ENCODE measurements at places on chromosomes 5 and 9.

DNA sequence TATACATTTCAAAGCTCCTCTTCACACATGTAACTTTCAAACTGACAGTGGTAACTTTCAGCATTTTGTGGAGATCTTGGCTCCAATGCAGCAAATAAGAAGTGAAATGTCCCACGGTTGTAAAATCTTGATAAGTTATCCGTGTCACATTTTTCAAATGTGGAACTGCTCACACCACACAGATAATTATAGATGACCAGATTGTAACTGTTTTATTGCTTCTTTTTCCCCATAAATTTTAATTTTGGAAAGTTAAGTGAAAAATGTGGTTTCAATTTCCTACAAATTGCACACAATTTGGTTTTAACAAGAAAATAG lies 347.1 kb downstream of the EBF1 start:
- no peak for DNase-seq

- DNase-seq = no peak
Observed at GRCh38 chr5:19492861-19493260, 495.1 kb downstream of the CDH18 start.

- no peak for DNase-seq
Observed at GRCh38 chr5:15938961-15939360, 240.6 kb downstream of the MARCHF11 start.

GRCh38 chr5:11384441-11385250 lies 519.6 kb downstream of the CTNND2 start:
- DNase-seq = peak; percentile 6

DNA sequence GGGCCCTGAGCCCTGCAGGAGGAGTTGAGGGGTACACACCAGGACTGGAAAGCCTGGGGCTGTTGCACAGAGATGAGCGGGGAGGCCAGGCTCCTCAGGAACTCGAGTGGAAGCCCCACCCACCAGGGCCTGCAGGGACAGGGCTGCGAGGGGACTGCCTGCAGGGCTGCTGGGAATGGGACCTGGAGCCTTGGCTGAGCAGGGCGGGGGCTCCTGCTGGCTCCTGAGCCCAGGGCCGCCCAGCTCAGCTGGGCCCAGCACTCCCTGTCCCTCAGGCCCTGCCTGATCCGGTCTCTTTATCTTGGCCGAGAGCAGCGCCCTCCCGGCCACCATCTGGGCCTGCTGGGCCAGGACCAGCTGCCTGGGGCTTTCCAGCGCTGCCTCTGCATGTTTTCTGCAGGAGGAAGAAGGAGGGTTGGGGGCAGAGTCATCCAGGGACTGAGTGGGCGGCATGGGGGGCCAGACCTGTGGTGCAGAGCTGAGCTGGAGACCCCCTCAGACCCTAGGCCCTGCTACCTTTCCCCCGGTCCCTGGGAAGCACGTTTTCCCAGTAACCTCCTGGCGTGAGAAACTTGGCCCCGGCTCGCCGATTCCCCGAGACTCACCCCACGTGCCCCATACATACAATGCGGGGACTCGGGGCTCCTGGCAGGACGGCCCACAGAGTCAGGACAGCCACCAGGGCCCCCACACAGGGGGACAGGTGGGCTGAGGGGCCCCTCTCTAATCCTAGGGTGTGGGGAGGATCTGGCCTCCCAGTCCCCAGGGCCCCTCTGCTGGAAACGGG lies 9.4 kb downstream of the LCN12 start:
- no peak for DNase-seq

- DNase-seq = no peak
Observed at GRCh38 chr5:1130218-1130946, 18.5 kb upstream of the SLC12A7 start.

DNA sequence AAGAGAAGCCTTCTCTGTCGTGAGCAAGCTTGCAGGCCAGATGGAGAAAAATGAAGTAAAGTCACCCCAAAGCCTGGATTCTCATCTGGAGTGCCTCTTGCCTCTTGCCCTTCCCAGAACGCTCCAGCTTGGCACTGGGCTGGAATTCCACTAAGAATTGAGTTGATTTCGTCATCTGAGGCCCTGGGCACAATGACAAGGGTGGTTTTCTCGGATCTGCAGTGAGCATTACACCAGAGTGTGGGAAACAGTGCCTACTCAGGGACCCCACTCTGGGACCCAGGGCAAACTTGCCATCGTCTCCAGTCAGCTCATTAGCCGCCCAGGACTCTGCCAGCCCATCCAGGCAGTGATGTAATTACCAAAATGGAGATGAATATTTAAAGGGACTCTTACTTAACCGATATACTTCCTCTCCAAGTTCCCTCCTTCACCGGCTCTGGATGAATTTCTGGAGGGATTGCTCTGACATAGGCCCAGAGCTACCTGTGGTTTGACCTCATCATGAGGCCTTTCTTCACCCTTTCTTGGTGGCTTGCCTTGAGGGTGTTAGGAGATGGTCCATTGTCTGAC lies 44.7 kb upstream of the LCP2 start:
- DNase-seq = no peak

GRCh38 chr5:143737062-143737461 lies 74.9 kb upstream of the HMHB1 start:
- DNase-seq = no peak

GRCh38 chr9:90637626-90638025 lies 5.0 kb downstream of the DIRAS2 start:
- DNase-seq = no peak

DNA sequence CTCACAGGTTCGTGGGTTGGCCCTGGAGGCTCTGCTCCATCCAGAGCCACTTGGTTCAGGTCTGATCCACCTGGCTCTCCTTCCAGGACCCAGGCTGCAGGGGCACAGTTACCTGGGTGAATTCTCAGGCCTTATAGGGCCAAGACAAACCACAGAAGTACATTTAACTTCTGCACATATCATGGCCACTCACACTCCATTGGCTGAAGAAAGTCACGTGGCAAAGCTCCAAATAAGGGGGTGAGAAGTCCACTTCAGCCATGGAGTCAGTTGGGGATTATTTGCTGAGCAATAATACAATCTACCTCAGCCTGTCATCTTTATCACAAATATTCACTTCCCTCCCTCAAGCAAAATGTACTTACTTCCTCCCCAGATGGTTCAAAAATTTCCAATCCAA lies 83.6 kb downstream of the MACROH2A1 start:
- no peak for DNase-seq

DNA sequence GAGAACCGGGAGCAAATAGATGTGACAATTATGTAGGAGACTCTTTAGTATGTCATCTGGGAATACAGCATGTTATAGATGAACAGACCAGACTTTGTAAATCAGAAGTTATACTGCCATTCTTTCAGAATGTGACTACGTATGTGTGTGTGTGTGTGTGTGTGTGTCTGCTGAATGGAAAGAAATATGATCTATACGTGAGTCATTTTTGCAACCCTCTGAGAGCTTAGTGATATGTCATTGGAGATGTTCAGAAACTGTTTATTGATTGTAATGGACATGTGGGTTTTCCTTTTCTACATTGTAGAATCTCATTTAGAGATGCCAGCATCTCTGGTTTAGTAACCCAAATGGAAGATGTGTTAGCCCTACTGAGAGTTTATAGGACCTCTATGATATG lies 731.5 kb downstream of the TLE1 start:
- DNase-seq = no peak

DNA sequence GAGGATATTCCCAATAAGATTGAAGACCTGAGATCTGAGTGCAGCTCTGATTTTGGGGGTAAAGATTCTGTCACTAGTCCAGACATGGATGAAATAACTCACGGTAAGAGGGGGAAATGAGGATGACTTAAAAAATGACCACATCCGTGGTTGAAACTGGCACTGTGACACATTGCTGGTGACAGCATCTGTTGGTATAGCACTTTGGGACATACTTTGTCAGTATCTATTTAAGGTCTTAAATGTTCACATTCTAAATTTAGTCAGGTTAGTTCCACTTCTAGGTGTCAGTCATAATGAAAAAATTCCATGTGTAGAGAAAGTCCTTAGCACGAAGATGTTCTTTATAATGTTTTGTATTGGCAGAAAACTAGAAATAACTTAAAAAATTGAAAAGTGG lies 70.9 kb downstream of the GAPVD1 start:
- DNase-seq = no peak

GRCh38 chr5:52995914-52996313 lies 6.8 kb downstream of the ITGA2 start:
- DNase-seq = no peak

DNA sequence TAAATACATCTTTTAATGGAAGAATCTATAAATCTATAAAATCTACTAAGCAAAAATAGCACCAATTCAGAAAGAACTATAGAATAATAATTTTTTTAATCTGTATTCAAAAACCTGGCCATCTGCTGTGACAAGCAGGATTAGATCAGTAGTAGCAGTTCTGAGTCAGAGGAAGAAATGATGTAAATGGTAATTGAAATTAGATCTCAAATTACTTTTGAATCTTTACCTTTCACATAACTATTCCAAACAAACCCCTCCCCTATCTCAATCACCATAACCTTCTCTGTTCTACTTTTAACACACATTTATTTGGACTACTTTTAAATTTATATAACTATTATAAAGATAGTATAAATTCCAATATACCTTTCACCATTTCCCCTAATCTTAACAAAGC lies 727.8 kb upstream of the FAM174A start:
- DNase-seq = no peak

GRCh38 chr5:22036061-22036460 lies 817.1 kb downstream of the CDH12 start:
- no peak for DNase-seq

DNA sequence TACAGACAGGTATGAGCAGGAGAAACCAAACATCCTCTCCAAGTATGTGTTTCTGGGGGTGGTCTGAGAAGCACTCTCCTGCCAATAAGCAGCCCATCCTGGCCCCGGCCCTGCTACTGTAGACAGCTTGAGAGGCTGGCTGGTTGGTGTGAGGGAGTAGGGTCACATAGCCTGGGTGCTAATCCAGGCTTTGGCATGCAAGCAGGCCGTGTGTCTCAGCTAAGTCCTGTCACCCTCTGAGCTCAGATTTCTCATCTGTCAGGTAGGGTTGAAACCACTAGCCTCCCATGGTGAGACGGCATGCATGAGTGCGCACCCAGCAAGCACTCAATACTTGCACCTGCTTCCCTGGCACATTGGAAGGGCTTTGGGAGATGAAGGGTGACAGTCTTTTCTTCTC lies 49.8 kb upstream of the PHYKPL start:
- no peak for DNase-seq

DNA sequence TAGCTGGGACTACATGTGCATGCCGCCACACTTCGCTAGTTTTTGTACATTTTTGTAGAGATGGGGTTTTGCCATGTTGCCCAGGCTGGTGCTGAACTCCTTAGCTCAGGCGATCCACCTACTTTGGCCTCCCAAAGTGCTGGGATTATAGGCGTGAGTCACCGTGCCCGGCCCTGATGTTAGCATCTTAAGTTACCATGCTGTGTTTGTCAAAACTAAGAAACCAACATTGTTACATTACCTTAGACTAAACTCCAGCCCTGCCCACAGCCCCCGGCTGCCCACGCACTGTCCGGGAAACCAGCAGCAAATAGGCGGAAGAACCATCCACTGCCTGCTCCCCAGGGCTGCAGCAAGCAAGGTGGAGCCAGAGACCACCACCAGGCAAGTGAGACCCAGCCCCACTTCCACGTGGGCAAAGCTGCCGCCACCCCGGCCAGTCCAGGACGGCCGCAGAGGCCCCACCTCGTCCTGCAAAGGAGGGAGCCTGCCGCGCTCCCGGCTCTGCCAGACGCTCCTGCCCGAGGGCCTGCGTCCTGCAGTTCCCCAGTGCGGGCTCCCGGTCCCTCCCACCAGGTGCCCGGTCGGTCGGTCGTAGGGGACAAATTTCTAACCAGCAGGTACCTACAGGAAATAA lies 35.7 kb upstream of the TXN start:
- no peak for DNase-seq

DNA sequence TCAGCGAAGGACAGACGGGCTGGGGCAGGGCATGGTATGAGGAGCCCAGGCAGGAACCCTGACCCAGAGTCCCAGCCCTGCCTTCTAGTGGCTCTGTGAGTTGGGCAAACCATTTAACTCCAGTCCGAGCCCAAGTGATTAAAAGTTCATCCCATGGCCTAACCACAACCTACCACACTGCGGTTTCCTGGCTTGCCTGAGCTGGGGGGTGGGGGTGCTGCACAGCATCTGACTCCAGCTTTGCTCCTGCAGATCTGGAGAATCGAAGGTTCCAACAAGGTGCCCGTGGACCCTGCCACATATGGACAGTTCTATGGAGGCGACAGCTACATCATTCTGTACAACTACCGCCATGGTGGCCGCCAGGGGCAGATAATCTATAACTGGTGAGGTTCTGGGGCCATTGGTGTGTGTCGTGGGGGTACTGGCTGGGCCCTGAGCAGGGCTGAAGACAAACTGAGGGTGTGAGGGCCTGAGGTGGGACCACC lies 49.0 kb downstream of the STOM start:
- no peak for DNase-seq

DNA sequence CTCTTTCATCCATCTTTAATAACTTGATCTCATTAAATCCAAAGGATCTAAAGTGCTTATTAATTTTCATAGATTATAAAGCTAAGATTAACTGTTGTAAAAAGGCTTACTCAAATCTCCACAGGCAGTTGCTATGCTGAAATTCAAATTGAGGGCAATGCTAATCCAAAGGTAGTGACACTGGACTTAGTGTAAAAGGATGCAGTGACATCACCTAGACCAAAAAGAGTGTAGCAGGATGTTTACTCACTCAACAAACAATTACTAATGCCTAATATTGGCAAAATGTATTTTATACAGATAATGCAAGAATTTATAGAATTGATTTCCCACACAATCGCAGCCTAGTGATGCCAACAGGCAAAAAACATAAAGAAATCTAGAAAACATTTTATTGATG lies 756.2 kb downstream of the CDH9 start:
- DNase-seq = no peak

GRCh38 chr5:176560364-176560763 lies 11.2 kb downstream of the CDHR2 start:
- DNase-seq = no peak

- DNase-seq = no peak
Observed at GRCh38 chr5:13660072-13660471, 284.4 kb downstream of the DNAH5 start.

DNA sequence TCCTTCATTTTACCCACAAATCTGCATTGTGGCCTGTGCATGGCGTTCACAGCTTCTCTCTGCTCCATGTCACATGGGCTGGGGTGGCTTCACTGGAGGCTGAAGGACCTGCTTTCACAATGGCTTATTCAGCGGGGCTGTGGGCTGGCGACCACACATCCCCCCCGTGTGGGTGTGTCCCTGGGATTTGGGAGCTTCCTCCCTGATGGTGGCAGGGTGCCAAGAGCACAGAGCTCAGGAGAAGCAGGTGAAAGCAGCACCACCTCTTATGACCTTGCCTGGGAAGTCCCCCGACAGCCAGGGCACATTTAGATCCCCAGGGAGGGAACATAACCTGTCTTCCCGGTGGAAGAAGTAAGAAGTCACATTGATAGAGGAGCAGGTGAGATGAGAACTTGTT lies 5.0 kb upstream of the MED10 start:
- DNase-seq = no peak

GRCh38 chr5:8934455-8934854 lies 611.4 kb downstream of the SEMA5A start:
- no peak for DNase-seq

- DNase-seq = no peak
Observed at GRCh38 chr5:148515460-148515859, 131.7 kb downstream of the FBXO38 start.
